ENCODE measurements at places on chromosomes 6 and 20.

DNA sequence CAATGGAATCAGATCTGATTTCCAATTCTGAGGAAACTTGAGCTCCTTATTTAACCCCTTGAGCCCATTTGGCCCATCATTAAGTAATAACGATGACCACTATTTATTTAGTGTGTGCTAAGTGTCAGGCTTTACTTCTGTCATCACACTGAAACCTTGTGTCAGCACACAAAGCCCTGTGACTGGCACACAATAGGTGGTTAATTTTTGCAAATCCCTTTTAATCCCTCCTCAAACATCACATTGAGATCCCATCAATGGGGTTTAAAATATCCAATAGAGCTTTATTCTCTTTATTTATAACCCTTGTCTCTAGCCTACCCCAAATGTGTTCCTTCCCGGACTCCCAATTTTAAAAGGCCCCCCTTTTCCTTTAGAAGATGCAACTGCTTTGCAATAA lies 656.8 kb upstream of the CHD6 start:
- no peak for DNase-seq

- no peak for DNase-seq
Measured at GRCh38 chr6:117397536-117398227, 28.1 kb downstream of the ROS1 start.

DNA sequence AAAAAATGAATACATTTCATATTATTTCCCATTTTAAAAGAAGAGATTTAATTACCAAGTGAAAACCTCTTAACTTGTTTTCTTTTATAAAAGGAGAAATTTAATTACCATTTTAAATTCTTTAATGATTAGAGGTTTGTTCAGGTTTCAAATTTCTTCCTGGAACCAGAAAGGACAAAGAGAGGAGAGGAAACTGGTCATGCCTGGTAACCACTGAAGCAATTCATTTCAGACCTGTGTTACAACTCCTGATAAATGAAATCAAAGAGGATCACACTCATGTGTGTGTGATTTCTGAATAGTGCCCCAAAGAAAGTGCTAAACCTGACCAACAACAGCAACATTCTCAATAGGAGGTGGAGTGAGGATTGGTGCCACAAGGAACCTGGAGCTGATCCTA lies 12.6 kb upstream of the SLPI start:
- DNase-seq: no peak

- no peak for DNase-seq
Measured at GRCh38 chr6:23417133-23417532, 708.9 kb upstream of the NRSN1 start.

GRCh38 chr6:16089232-16090062 lies 39.4 kb upstream of the MYLIP start:
- DNase-seq: no peak

DNA sequence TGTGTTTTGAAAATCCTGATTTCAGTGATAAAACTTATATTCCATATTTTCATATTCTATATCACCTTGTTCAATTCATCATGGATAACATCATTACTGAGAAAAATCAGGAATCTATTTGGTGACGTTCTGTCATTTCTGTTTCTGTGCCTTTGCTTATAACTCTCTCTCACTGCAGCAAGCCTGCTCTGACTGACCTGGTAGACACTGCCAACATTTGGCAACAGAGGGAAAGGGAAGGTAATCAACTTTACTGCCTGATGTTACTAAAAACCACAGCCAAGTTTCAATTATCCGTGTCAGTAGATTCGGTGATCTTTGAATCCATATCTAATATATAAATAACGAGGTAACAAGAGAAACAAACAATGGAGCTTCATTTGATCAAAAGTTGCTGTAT lies 501.9 kb downstream of the LMBRD1 start:
- DNase-seq: no peak

GRCh38 chr20:62019881-62020492 lies 45.7 kb downstream of the TAF4 start:
- no peak for DNase-seq

DNA sequence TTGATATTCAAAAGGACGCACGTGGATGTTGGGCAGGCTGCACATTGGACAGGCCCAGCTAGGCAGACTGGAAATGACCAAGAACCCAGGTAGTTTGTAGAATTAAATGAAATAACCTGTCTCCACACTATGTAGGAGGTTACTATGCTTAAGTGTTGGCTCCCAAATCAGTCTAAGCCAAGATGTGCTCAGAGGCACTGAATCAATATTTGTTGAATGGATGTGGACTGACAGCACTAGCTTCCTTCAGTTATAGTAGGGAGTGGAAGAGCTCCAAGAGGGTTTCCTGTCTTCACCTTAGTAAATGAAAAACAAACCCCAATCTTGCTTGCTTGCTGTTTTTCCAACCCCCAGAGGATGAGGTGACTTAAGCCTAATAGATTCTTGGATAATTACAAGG lies 180.5 kb downstream of the JARID2 start:
- no peak for DNase-seq

- no peak for DNase-seq
Measured at GRCh38 chr6:166259296-166259977, 48.8 kb downstream of the PRR18 start.

DNA sequence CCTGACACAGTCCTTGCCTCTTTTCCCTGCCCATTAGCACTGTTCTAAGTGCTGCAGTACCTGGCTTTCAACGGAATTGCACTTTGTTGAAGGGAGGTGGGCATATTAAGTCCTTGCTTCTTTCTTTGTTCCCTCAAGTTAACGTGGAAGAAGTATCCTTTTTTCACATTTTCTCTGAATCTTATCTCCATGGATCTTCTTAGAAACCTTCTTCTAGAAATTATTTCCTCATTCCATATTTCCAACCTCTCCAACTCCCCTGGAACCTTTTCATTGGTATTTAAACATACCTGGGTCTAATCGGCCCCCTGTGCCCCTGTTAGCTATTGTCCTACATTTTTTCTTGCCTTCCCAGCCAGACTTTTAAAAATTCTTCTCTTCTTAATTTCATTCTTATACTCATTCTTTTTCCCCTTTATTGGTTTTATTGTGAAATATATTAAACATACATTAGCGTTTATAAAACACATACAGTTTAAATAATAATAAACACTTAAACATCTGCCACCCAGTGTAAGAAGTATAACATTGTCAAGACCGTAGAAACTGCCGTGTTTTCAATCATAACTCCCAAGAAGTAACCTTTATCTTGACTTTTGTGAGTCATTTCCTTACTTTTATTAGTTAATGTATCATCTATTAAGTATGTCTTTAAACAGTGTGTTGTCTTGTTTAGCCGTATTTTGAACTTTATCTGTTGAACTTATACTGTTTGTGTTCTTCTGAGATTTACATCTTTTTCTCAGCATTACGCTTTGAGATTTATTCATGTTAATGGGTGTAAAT lies 118.2 kb downstream of the CDKAL1 start:
- DNase-seq: no peak

- DNase-seq: no peak
Measured at GRCh38 chr6:81450180-81450579, 302.3 kb downstream of the TENT5A start.

- DNase-seq: no peak
Measured at GRCh38 chr6:4489538-4489937, 286.7 kb upstream of the CDYL start.

DNA sequence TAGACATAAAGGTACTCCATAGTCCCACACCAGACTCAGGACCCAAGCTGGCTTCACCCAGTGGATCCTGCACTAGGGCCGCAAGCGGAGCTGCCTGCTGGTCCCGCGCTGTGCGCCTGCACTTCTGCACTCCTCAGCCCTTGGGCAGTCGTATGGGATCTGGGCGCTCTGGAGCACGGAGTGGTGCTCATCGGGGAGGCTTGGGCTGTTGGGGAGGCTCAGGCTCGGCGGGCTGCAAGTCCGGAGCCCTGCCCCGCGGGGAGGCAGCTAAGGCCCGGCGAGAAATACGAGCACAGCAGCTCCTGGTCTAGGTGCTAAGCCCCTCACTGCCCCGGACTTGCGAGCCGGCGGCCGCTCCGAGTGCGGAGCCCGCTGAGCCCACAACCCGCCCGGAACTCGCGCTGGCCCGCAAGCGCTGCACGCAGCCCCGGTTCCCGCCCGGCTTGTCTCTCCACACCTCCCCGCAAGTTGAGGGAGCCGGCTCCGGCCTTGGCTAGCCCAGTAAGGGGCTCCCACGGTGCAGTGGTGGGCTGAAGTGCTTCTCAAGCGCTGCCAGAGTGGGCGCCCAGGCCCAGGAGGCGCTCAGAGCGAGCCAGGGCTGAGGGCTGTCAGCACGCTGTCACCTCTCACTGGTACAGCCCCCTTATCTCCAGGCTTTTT lies 33.4 kb upstream of the GCNT2 start:
- DNase-seq: no peak

GRCh38 chr6:53795702-53796450 lies 1.1 kb downstream of the LRRC1 start:
- DNase-seq: no peak

- DNase-seq: no peak
Measured at GRCh38 chr6:113281014-113281413, 576.1 kb upstream of the MARCKS start.

DNA sequence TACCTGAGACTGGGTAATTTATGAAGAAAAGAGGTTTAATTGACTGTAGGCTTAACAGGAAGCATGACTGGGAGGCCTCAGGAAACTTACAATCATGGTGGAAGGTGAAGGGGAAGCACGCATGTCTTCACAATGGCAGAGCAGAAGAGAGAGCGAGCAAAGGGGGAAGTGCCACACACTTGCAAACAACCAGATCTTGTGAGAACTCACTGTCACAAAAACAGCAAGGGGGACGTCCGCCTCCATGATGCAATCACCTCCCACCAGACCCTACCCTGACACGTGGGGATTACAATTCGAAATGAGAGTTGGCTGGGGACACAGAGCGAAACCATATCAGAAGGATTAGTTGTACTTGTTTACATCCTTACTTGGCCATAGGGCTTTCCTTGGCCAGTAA lies 49.7 kb downstream of the FIG4 start:
- DNase-seq: no peak

GRCh38 chr6:149248693-149249369 lies 68.7 kb upstream of the TAB2 start:
- DNase-seq: no peak

DNA sequence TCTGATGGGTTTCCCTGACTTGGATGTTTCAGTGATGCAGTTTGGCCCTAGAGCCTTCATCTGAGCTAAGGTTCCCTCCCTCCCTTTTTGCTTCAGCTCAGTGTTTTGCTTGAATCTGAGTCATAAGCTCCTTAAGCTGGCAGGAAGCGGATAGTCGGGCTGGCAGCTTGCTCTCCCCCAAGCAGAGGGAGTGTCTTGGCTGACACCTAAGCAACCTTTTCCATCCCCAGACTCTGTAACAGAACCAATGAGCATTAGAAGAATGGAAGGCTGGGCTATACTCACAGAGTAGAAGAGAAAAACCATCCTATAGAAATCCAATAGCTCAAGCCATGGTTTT lies 98.3 kb downstream of the HAO1 start:
- no peak for DNase-seq

DNA sequence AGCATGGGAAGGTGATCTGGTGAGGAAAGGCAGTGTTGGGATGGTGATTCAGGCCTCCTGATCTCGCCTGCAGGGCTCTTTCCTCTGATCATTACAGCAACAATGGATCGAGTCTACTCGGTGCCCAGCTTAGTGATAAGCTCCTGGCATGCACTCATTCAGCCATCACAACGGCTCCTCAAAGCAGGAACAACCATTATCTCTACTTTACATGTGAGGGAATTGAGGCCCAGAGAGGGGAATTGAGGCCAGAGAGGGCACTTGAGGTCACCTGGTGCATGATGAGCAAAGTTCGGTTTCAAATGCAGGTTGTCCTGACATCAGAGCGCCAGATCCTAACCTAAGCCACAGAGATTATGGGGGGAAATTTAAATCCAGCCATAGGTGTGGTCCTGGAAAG lies 42.0 kb upstream of the BPIFA2 start:
- DNase-seq: no peak

DNA sequence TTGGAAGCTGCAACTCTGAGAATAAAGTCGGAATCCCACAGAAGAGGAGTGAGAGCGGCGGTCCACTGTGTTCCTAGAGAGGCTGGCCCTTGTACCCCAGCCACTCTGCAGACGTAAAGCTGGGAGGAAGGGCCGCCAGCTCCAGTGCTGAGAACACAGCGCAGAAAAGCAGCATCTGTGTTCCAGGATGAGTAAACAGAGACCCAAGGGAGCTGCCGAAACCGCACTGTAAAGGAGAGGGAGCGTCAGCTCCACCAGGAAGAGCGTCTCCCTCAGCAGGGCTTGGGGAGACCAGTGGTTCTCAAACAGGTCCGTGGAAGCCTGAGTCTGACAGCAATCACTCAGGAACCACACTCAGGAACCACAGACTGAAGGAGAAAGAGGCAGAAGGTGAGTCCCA lies 134.0 kb downstream of the WDR27 start:
- no peak for DNase-seq

DNA sequence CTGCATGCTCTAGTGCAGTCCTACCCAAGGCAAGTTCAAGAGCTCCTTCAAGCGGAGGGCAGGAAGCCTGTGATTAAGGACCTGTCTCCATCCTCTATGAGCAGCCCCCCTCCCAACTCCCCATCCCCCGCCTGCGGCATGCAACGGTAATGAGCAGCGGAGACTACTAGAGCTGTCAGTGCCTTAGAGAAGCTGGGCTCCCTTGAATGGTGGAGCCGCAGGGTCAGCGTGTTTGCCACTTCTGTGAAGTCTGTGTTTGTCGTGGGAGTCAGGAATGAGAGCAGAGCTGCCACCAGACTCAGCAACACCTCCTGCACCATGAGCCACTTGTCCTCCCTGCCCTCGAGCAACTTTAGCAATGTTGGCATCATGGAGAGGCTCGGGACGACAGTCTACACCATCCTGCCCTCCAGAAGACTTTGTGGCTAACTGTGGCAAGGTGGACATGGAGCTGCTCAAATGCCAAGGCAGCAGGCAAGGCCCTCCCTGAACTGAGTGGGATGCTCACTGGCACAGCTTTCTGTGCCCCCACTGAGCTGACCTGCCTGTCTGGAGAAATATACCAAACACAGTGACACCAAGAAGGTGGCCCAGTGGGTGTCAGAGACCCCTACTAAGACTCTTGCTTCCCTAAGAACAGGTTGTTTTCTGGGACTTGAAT lies 23.8 kb upstream of the SYNDIG1 start:
- no peak for DNase-seq

DNA sequence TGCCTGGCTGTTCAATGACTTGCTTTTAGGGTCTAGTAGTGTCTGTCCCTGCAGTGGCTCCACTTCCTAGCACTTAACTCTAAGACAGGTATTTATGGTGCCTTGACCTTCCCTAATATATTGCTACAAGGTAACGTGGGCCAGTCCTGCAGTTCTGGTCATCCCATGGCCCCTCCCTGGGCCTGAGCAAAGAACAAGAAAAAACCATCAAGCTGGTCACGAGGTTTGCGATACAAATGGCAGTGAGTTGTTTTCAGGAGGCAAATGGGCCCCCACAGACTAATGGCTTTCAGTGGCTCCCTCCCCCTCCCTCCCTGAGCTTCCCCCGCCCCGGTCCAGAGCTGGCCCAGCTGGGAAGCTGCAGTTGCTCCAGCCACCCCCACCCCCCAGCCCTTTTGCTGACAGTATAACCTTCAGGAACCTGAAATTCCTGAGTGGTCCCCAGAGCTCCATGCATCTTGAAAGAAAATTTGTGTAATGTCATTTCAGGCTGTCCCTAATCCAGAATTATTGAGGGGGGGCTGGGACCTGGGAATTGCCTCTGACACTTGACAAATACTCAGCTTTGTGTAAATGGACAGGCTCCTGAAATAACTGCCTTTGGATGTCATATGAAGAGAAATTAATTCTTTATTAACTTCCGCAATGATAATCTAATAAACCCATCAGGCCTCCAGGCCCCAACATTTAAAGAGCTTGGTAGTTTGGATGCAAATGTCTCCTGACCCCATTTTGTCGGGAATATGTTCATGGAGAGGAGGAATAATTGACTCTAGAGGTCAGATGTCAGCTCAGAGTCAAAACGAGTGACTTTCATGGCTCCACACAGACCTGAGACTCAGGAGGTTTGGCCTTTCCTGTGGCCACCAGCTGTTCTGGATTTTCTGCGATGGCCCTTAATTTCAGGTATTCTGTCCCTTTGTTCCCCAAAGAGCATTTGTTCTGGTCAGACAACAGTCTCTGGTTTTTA lies 153.2 kb upstream of the TOP1 start:
- no peak for DNase-seq
